ENCODE measurements at places on chromosomes 16 and 17. TPM values are rescaled to one million over a fixed set of nuclear protein-coding genes. Genes with fewer than 3 reads are reported as not detected.

Gene PMFBP1
- 0.19 TPM for total RNA-seq

Gene FAAP100
- total RNA-seq, result 33.5 TPM

- DNase-seq, result no peak
Observed at GRCh38 chr16:65746941-65747340, 619.5 kb upstream of the CDH5 start.

DNA sequence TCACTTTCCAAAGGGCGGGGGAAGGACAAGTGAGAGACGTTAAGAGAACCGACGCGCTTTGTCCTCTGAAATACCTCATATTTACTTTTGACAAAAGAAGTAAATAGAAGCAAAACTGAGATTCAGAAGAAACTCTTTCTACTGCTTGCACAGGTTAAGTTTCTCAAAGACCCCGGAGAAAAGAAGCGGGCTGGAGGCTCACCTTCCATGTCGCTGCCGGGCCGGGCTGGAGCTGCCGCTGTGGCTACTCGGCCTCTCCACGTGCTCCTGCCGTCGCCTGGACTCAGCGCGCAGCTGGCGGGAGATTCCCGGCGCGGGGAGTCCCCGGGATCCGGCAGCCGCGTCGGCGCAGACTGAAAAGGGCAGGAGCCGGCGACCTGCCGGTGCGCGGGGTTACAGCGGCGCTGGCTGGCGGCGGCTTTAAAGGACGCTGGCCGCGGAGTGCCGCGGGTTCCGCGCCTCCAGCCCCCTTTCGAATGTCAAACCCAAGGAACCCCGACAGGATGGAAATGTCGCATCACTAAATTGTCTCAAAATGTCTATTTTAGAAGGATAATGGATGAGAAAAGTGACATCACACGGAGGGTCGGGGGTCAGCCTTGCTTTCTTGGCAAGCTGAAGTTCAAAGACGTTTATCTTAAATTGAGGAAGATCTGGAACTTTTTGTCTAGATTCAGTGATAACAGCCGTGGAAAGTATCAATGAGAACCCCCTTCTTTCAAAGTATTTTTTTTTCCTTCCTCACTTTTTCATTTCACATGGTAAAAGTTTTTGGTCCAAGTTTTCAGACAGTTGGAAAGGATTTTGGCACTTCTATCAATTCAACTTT, at the start of gene IKZF3:
IKZF3 (minus strand) TSS at position 395 of the 829 bp plus-strand sequence; CDS start at position 209, 186 bp downstream.
- DNase-seq, result peak; percentile 93

DNA sequence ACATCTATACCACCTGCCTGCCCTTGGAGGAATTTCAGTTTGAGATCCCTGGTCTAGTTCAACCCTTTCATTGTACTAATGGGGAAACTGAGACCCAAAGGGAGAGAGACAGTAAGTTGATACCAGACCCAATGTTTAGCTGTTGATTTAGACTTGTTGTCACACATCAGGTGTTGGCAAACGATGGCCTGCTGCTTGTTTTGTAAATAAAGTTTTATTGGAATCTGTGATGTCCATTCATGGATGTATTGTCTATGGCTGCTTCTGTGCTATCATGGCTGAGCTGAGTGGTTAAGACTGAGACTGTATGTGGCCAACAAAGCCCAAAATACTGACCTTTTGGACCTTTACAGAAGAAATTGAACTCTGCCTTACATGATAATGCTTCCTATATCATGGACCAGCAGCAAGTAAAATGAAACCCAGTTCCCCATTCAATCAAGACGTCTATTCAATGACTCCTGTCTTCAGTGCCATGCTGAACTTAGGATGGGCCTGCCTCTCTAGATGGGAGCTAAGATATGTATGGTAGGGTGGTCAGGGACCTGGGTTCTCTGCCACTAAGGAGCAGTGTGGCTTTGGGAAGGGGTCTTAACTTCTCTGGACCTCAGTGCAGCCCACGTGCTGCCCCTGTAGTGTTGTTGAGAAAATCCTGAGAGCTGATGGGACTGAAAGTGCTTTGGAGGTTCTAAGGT, 111.0 kb downstream of the IRX5 start:
- DNase-seq, result no peak

Gene OSGIN1
- total RNA-seq, result 0.40 TPM

Gene FNDC8
- total RNA-seq, result not detected

- DNase-seq, result no peak
Observed at GRCh38 chr17:16342979-16343378, 10.3 kb downstream of the CENPV start.

Gene STAT3
- total RNA-seq, result 198 TPM

DNA sequence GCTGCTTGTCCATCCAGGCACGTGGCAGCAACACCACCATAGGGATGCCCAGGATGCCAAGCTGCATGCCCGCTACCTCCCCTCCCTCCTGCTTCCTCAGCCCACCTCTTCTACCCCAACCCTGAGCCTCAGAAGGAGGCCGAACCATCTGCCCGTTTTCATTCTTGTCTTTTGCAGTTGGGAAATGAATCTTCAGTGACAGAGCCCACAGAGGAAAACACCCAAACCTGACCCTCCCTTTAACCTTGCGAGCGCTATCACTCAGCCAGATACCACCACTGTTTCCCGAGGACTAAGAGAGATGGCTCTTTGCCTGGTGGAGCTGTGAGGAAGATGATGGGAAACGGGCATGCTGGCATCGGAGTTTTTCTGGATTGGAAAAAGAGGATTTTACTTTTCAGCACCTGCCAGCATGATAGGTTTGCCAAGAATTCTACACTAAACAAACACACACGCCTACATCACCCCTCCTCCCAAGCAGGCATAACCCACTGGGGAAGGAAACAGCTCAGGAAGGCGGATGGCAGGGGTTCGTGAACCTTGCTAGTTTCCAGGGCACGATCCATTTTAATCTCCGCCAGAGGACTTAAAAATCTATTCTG, 457.4 kb downstream of the SLC39A11 start:
- DNase-seq, result peak; percentile 39

DNA sequence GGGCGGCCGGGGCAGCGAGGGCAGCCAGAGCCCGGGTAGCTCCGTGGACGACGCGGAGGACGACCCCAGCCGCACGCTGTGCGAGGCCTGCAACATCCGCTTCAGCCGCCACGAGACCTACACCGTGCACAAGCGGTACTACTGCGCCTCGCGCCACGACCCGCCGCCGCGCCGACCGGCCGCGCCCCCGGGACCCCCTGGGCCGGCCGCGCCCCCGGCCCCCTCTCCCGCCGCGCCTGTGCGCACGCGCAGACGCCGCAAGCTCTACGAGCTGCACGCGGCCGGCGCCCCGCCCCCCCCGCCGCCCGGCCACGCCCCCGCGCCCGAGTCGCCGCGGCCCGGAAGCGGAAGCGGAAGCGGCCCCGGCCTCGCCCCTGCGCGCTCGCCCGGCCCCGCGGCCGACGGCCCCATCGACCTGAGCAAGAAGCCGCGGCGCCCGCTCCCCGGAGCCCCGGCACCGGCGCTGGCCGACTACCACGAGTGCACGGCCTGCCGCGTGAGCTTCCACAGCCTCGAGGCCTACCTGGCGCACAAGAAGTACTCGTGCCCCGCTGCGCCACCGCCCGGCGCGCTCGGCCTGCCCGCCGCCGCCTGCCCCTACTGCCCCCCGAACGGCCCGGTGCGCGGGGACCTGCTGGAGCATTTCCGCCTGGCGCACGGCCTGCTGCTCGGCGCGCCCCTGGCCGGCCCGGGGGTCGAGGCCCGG, 36.1 kb upstream of the ZC3H18 start:
- peak; percentile 76 for DNase-seq

Gene ACOX1
- total RNA-seq, result 35.1 TPM

All from activated CD4-positive, alpha-beta memory T cell treated with anti-CD3 and anti-CD28 coated beads for 36 hours (primary cell).